ENCODE measurements at places on chromosomes 6 and 20. TPM values are rescaled to one million over a fixed set of nuclear protein-coding genes. Genes with fewer than 3 reads are reported as not detected.

- DNase-seq: no peak
These were observed 83.1 kb downstream of the GRM4 start for GRCh38 chr6:34062815-34063214.

Gene ELOVL2
- total RNA-seq: 1.0 TPM

- DNase-seq: no peak
These were observed 260.0 kb downstream of the FARS2 start for GRCh38 chr6:5521322-5521721.

Gene SLCO4A1
- 0.50 TPM for total RNA-seq

DNA sequence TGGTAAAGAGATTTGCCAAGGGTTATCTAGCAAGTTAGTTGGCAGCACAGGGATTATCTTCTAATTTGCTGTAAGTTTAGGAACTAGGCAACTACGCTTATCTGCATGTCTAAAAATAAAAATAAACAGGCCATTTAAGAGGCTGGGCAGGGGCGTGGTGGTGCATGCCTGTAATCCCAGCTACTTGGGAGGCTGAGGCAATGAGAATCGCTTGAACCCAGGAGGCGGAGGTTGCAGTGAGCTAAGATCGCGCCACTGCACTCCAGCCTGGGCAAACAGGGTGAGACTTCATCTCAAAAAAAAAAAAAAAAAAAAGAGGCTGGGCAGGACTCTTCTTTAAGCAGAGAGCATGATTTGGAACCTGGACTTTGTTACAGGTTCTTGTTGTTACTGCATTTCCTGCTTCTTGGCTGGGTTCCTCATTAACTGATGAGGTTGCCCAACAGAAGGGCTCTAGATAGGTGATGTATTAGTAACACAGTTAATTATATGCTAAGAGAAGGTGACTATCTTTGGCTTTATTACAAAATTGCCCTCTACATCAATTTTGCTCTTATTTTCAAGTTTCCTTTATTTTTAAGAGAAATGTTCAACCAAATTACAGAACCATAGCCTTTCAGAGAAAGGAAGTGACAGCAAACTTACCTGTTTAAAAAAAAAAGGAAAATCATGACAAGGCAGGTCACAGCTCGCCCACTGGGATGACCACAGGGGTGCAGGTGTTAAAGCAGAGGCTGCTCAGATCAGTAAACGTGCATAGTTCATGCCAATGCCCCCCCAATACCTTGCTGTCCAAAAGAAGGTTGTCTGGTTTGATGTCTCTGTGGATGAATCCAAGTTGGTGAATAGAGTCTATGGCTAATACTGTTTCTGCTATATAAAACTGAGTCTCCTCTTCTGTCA lies 32.5 kb downstream of the STK38 start:
- no peak for DNase-seq

DNA sequence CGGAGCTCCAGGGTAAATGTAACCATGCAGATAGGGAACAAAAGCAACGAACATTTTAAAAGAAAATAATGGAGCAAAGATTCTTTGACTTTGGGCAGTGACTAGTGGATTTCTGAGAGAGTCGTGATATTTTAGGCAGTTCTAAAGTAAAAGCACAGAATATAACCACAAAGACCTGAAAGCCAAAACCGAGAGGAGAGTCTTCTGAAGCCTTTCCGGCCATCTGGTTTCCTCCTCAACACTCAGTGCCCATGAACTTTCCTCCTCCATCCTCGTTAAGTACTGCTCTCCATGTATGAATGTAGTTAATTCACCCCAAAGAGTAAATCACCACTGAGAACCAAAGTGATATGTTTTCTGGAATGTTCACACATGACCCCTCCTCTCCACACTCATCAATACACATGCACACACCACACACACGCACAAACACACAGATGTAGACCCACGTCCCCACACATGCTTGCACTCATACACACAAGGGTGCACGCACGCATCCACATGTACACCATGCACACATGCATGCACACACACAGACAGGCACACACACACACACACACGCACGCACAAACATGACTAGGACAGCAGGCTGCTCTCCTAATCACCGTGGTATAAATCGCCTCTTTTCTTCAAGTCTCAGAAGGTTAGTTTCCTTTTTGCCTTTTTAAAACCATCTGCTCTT lies 109.5 kb downstream of the MYLK4 start:
- DNase-seq: no peak

- no peak for DNase-seq
These were observed 24.9 kb upstream of the PLN start for GRCh38 chr6:118523216-118523615.

Gene VSTM2L
- total RNA-seq: 1.5 TPM

Gene ZC2HC1B
- total RNA-seq: not detected

DNA sequence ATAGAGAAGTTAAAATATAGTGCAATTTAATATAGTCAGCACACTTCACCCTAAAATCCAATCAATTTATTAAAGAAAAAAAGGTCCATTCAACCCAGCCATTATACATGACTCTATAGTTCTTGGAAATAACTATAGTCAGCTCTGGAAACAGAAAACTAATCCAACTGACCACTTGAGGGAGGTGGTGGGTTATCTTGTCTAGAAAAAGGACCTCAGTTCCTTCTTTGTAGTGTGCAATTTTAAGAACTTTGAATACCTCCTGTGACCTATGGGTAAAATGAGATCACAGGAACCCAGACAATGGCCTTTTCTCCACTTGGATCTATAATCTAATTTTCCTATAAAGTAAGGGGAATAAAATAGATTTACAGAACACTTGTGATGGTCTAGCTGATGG lies 163.6 kb upstream of the CENPW start:
- peak; percentile 50 for DNase-seq

DNA sequence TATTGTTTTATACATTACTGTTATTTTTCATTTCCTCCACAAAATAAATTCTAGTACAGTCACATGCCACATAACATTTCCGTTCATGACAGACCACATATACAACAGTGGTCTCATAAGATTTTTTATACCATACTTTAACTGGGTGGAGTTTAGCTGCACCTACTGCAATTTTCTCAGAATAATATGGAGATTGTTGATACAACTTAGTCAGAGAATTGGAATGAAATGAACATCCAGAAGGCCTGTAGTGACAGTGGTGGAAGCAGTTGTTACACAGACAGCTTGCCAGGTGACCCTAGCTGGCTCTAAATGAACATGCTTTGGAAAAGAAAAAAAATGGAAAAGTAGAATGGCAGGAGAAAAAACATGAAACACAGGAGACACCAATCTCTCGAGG lies 183.2 kb upstream of the TCF21 start:
- peak; percentile 79 for DNase-seq

Gene CHD6
- 22.9 TPM for total RNA-seq

GRCh38 chr6:3696525-3697088 lies 54.9 kb downstream of the PXDC1 start:
- peak; percentile 48 for DNase-seq

Gene VPS52
- total RNA-seq: 33.4 TPM

Gene MYLIP
- total RNA-seq: 2.5 TPM

DNA sequence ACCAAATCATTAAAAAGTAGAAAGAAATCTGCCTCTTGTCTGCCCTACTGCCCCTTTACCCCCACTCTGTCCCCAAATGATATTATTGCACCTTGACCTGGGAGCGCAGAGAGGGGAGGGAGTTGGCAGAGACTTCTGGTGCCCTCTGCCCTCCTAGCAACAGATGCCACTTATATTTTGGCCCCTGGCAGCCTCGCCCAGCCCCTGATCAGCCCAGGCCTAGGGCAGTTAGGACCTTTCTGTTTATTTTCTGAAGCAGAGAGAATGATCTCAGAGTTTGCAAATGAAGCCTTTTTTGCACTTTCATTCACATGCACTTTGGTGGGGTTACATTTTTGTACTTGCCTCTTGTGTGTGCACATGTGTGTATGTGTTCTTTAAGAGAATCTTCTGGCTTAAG lies 8.4 kb upstream of the SGK2 start:
- no peak for DNase-seq

DNA sequence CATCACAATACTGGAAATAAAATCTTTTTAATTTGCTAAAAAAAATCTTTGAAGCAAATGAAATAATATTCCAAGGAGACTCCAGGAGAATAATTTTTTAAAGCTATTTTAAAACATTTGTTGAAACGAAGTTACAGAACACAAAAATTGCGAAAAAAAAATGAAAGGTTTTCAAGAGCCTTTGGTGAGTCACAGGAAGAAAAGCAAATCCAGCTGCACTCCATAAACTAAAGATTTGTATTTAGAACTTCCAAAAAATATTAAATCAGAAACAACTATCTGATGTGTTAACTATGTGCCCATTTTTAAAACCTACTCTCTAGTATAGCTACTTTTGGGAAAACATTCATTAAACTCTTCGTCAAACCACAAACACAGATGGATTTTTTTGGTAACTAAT lies 23.6 kb downstream of the PDSS2 start:
- DNase-seq: peak; percentile 55

DNA sequence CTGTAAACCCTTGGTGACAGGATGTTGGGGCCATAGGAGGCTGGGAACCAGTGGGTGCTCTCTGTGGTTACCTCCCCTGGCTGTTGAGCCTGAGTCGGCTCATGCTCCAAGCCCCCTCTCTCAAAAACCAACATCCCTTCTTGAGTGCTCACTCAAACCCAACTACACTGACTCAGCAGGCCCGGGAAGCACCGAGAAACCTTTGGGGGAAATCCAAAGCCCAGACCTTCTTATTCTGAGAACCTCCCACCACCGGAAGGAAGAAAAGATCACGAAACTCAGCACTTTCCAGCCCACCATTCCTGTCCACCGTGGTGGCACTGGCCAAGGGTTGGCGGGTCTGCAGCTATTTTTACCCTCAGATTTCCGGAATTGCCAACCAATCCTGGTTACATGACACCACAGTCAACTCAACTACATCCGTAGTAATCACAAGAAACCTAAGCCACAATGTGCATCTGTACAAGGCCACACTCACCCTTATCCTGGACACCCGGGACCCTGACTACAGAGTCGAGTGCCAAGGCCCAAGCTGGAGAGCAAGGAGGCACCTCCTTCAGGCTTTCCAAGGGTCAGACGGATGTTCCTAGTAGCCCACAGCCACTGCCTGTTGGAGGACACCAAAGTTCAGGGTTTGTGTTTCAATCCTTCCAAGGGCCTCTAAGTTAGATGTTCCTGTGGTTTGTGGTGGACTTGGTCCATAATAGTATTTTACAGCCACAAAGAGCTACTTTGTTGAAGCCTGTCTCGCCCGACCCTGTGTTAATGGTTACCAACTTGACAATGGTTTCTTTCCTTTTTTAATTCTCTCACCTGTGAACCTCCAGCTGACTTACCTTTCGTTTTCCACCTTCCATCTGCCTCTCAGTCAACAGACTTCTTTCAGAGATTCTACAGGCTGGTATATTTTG lies 317.0 kb downstream of the CDC5L start:
- no peak for DNase-seq

Gene RIPOR2
- 0.51 TPM for total RNA-seq

Gene SALL4
- total RNA-seq: 0.51 TPM

GRCh38 chr6:24867104-24867703 lies 68.5 kb upstream of the ARMH2 start:
- no peak for DNase-seq

DNA sequence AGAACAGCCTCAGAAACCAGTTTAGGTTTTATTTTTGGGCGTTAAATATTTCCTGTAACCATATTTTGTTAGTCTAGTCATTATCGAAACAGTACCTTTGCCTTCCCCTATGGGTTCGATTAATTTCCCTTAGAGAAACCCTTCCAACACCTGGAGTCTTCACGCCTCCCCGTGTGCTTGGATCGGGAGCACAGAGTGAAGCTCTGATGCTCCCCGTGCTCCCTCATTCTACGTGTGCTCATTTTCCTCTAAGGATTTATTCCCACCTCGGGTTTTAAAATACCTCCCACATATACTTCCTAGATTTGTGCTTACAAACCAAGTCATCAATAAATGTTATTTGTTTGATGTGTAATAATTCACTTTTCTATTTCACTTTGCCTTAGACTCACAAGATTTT lies 142.4 kb downstream of the TTLL2 start:
- no peak for DNase-seq

Gene LINC00237
- total RNA-seq: not detected

GRCh38 chr6:42969934-42970333 lies 9.0 kb downstream of the PEX6 start:
- no peak for DNase-seq

- DNase-seq: no peak
These were observed 185.1 kb downstream of the SMOC2 start for GRCh38 chr6:168626046-168626602.

DNA sequence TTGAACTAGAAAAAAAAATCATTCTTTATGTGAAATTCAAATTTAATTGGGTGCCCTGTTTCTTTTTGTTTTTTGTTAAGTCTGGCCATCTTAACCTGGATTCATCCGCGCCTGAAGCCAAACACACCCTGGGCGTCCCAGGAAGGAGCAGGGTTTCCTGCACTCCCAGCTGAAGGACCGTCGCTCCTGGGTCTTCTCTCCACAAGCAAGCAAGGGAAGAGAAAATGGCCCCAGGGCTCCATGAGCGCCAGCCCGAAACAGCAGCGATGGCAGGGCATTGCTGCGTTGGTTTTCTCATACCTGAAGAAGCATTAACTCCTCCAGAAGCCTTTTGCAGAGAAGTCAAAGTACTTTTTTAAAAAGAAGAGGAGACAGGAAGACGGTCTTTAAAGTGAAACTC lies 105.4 kb upstream of the AFDN start:
- no peak for DNase-seq

- DNase-seq: peak; percentile 6
These were observed 62.8 kb upstream of the CTNNBL1 start for GRCh38 chr20:37630993-37631392.

GRCh38 chr20:59434960-59435359 lies 134.5 kb downstream of the EDN3 start:
- DNase-seq: no peak

DNA sequence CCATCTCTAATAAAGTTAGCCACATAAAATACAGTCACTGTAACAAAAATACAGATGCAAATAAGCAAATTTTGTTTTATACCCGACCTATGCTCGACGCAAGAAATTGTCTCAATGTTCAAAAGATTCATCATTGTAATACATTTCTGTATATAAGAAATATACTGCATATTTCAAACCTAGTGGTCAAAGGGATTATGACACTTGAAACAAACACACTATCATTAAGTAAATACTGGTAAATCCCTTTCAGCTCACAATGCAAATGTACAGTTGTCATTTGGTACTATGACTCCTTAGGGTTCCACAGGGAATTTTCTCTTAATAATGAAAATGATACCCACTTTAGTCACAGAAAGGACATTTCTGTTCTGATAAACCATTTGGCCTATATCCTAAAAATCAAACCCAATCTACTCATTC lies 2.2 kb downstream of the HIVEP2 start:
- peak; percentile 65 for DNase-seq

Gene CLPSL2
- not detected for total RNA-seq

All from fibroblast of lung (primary cell).